Naive thymus-derived CD4-positive, alpha-beta T cell (primary cell): ENCODE measurements at places on chromosomes 7 and 10. TPM values are rescaled to one million over a fixed set of nuclear protein-coding genes. Genes with fewer than 3 reads are reported as not detected.

The IDI2 gene
- not detected for total RNA-seq

- no peak for DNase-seq
- no peak overlapping the region for H3K4me3 ChIP-seq
- no peak overlapping the region for H3K27ac ChIP-seq
- H3K4me1 ChIP-seq: no peaks in the 10 kb centered on the region
- H3K27me3 ChIP-seq: no peaks in the 10 kb centered on the region
- no peaks in the 10 kb centered on the region for H3K36me3 ChIP-seq
Measured at GRCh38 chr10:59181668-59182067, 5.2 kb downstream of the PHYHIPL start.

- H3K4me1 ChIP-seq: no peaks in the 10 kb centered on the region
- no peak overlapping the region for H3K27ac ChIP-seq
- DNase-seq: no peak
- no peak overlapping the region for H3K4me3 ChIP-seq
- no peaks in the 10 kb centered on the region for H3K36me3 ChIP-seq
Measured at GRCh38 chr10:125846894-125847293, 23.5 kb downstream of the BCCIP start.

DNA sequence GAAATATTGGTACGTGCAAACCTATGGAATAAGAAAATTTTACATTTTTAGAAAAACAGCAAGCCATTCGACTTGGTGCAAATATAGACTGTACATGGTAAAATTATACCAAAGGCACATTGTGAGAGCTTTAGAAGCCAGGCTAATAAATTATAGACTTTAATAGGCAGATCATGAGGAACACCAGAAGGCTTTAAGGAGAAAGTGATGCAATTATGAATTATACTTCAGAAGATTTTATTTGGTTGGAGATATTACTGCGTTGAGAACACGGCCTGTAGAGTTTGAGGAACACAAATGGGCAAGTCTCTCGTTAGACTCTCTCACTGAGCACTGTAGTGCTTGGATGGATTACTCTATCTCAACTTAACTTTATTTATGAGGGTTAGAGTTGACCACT, 141.7 kb downstream of the MACC1 start:
- H3K27ac ChIP-seq: no peak overlapping the region
- no peaks in the 10 kb centered on the region for H3K4me1 ChIP-seq
- H3K4me3 ChIP-seq: no peak overlapping the region
- no peak for DNase-seq

The TMEM139 gene
- total RNA-seq: 0.51 and 1.5 TPM in 2 replicates

The EDRF1 gene
- total RNA-seq: 42.0 and 43.8 TPM in 2 replicates

The DMBT1 gene
- not detected for total RNA-seq

The TMEM236 gene
- 0.05 TPM for total RNA-seq

The SUFU gene
- 16.1 TPM for total RNA-seq

- no peak overlapping the region for H3K27ac ChIP-seq
- H3K4me1 ChIP-seq: no peaks in the 10 kb centered on the region
- H3K27me3 ChIP-seq: no peaks in the 10 kb centered on the region
- no peak overlapping the region for H3K4me3 ChIP-seq
Measured at GRCh38 chr10:5741276-5741675, 56.6 kb downstream of the TASOR2 start.

GRCh38 chr7:19284136-19284535, 138.9 kb upstream of the FERD3L start:
- no peaks in the 10 kb centered on the region for H3K36me3 ChIP-seq
- no peaks in the 10 kb centered on the region for H3K4me1 ChIP-seq
- no peak overlapping the region for H3K4me3 ChIP-seq
- H3K27me3 ChIP-seq: no peaks in the 10 kb centered on the region
- no peak for DNase-seq
- H3K27ac ChIP-seq: no peak overlapping the region

GRCh38 chr7:151520419-151521261, 945 bp upstream of the RHEB start:
- H3K4me3 ChIP-seq: peak overlapping the region; percentile 91
- H3K4me1 ChIP-seq: peaks cover 22% of the 10 kb centered on the region
- H3K27me3 ChIP-seq: no peaks in the 10 kb centered on the region

DNA sequence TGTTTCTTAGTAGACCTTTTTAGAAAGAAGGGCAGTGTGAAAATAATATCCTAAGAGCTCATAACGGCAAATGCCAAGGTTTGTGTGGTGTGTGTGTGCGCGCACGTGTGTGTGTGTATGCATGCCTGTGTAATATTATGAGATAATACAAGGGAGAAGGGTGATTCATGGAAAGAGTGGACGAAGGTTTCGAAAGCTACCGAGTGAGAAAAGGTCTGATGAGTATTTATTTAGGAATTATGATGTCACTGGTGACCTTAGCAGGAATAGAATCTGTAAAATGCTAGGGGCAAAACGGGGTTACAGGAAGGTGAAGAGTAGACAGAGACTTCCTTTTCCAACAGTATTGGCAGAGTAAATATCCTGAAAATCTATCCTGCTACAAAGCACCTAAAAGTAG, 107.3 kb downstream of the AHR start:
- H3K27ac ChIP-seq: no peak overlapping the region
- H3K4me3 ChIP-seq: no peak overlapping the region
- H3K27me3 ChIP-seq: no peaks in the 10 kb centered on the region

DNA sequence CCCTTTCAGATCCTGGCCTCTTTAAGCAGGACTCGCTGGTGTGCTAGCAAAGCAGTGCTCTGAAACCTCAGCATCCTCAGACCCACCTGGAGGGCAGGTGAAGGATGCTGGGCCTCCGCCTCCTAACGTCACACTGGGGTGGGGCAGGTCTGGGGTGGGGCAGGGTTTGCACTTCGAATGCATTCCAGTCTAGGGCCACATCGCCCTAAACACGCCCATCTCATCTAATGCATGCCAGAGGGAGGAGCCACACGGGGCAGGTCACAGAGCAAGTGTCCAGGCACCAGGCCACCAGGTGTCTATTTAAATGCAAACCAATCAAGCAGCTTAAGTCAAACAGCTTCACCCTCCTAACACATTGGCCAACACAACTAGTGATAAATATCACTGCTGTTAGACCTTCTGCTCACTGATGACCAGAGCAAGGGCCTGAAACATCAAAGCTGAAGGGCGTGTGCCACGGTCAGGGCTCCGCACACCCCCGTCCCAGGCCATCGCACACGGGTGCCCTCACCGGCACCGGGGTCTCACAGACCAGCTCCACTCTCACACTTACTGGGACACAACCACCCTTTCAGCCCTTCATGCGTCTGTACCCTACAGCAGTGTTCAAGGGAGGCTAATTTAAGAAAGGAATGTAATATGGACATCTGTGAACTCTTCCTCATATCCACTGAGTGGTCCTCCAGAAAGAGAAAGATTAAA, 47.1 kb downstream of the DIP2C start:
- H3K4me1 ChIP-seq: no peaks in the 10 kb centered on the region
- H3K4me3 ChIP-seq: no peak overlapping the region
- no peak overlapping the region for H3K27ac ChIP-seq
- no peaks in the 10 kb centered on the region for H3K36me3 ChIP-seq

GRCh38 chr10:123357421-123357930, 203.3 kb downstream of the BUB3 start:
- no peak overlapping the region for H3K4me3 ChIP-seq
- H3K4me1 ChIP-seq: no peaks in the 10 kb centered on the region
- H3K36me3 ChIP-seq: no peaks in the 10 kb centered on the region
- H3K27me3 ChIP-seq: no peaks in the 10 kb centered on the region
- H3K27ac ChIP-seq: no peak overlapping the region
